Muscle of leg (tissue), 16 donors: ENCODE measurements at places on chromosomes 7 and 10. TPM values are rescaled to one million over a fixed set of nuclear protein-coding genes. Genes with fewer than 3 reads are reported as not detected.

GRCh38 chr10:48813291-48813690 is 126.3 kb downstream of the LRRC18 start:
- DNase-seq, result peak; percentile 90

GRCh38 chr10:7493996-7494395 is 83.2 kb upstream of the SFMBT2 start:
- no peak for DNase-seq

GRCh38 chr10:49398000-49398861 is 2.3 kb upstream of the DRGX start:
- peak; percentile 69 for DNase-seq

DNA sequence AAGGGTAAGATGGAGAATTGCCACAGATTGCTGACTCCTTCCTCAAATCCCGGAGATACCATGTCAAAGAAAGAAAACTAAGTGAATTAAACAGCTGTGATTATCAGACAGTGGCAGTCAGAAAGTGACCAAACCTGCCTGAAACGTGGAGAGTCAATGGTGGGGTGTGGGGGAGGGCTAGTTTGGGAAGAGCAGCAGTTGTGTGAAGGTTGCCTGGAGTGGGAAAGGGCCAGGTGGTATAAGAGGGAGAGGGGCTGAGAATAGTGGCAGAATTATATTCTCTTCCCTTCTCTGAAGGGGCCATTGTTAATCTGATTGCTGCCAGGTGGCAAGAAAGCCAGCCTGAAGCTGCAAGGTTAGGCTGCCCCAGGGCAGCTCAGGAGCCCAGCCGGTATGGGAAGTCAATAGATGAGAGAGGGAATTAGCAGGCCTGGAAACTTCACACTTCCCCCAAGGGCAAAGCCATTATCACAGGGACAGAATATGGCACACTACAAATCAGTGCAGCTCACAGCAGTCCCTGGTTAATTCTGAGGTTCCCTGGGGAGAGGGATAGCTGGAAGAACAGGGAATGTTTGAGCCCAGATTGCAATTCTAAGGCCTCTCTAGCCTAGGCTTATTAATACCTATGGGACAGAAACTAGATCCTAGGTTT is 83.9 kb upstream of the ITGB1 start:
- no peak for DNase-seq

GRCh38 chr7:325811-326210 is 35.8 kb downstream of the FOXL3 start:
- no peak for DNase-seq

Gene INPP5A
- 38.7 TPM for polyA plus RNA-seq

DNA sequence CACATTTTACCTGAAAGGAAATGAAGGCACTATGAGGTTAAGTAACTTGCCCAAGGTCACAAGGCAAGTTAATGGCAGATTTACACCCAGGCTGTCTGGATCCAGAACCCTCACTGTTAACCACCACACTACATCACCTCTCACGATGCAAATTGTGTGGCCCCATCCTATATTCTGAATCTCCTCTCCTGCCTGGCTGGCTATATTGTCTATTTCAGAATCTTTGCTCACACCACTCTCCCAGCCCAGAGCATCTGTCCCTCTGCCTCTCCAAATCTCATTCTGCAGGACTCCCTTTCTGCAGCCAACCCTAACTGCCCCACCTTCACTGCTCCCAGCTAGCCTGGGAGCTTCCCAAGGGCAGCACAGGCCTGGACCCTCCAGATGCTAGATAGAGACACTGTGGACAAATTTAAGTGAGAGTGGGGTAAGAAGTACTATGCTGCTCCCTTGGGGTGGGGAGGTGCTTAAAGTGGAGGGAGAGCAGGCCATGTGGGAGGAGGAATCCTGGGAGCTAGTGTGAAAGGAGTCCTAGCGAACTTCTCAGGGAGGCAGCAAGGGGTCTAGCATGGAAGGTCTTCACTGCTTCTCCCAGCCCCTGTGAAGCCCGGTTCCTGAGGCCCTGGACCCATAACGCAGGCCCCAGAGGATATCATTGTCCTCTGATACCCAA is 786 bp downstream of the CUEDC2 start:
- DNase-seq, result no peak

DNA sequence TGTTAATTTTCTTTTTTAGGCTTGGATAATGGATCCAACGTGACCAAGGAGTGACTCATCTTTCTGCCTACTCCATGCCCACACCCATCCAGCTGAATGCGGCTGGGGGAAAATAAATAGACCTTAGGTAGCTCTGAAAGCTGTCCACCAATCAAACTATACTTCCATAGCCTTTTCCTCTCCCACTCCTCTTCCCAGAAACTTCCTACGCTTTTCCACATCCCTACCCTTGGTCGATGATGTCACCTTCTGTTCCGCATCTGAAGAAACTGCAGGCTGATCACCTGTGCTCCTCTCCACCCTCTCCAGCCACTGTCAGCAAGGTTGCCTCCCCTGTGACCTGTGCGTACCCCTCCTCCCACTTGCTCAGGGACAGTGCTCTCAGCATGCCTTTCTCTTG is 359.8 kb upstream of the KLF6 start:
- no peak for DNase-seq

GRCh38 chr7:21094589-21094988 is 307.9 kb upstream of the SP8 start:
- no peak for DNase-seq

- no peak for DNase-seq
These were observed 495.4 kb downstream of the GFRA1 start for GRCh38 chr10:115777646-115778045.

DNA sequence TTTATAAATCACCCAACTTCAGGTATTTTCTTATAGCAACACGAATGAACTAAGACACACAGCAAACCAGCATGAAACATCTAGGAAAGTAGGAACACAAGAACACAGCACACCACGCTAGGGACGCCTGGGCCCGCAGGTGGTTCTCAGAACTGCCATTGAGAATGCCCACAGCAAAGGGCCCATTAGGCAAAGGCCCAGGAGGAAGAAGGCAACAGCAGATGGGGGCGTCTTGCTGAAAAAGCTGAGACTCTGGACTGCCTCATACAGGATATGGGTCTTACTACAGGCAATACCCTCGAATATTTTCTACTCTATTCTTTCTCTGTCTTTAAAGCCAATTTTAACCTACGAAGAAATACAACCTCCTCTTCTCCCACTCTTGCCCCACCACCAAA is 77.3 kb downstream of the PARD3 start:
- DNase-seq, result no peak

DNA sequence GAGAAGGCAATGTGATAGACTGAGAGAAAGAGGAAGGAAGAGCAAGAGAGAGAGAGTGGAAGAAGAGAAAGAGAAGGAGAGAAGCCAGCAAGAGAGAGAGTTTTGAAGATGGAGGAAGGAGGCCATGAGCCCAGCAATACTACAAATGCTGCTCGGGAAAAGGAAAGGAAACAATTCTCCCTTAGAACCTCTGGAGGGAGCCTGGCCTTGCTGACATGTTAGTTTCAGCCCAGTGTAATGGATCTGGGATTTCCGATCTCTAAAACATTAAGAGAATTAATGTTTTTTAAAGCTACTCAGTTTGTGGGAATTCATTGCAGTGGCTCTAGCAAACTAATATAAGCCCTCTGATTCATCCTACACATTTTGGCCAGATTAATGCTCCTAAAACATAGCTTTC is 206.8 kb upstream of the MTPN start:
- peak; percentile 49 for DNase-seq

- no peak for DNase-seq
These were observed 252.6 kb upstream of the IGFBP3 start for GRCh38 chr7:46173476-46174195.

- no peak for DNase-seq
These were observed 118.8 kb downstream of the RELN start for GRCh38 chr7:103870664-103871063.

- peak; percentile 37 for DNase-seq
These were observed 34.7 kb upstream of the KMT2E start for GRCh38 chr7:104979167-104979841.

Gene HACD1
- polyA plus RNA-seq, result 119 TPM

DNA sequence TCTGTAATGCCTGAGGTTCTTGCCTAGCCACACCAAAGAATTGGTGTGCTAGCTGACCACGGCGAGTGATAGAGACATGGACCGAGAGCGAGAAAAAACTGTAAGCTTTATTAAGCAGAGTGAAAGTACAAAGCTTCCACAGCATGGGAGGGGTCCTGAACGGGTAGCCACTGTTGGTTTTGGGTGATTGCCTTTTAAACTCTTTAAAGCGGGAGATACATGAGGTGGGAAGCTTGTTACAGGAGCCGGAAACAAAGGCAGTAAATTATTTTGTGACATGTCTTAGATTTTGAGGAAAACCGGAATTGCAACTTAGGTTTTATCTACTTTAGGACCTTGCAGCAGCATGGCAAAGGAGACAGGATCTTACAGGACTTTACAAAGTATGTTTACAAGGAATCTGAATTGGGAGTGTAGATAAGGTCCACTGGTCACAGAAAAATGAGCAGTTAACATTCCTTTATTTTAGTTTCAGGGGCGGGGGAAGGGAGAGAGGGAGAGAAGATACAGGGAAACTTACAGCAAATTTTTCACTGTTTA is 252.7 kb upstream of the MBL2 start:
- peak; percentile 22 for DNase-seq

Gene NHLRC2
- polyA plus RNA-seq, result 9.6 TPM

DNA sequence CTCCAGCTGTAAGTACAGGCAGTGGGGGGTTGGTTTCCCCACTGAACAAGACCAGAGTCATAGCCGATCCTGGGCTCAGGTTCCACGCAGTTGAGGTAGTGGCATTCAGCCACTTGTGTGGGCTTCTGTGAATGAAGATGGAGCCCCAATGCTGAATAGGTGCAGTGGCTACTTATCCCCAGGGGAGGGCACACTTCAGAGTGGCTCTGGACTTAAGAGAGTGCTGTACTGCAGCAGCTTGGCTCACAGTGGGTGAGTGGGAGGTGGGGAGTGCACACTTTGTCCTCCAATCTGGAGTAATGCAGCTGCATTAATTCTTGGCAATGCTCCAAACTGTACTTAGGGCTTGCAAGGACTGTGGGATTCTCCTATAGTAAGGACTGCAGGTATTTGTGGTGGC is 81.9 kb downstream of the BUB3 start:
- DNase-seq, result peak; percentile 6

DNA sequence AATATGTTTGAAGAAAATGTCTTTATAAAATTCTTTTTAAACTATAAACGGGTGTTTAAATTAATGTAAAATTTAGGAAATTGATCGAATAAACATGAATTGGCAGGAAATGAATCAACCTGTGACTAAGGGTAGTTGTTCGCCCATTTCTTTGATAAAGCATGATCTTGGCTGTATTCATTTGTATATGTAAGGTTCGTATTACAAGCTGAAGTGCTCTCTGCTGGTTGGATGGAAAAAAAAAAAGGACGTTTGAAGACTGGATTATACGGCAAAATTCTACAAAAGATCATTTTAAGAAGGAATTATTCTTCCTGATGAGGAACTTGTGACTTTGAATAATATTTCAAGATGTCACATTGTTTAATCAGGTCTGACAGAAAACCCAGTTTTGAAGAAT is 185.4 kb upstream of the ANK3 start:
- no peak for DNase-seq

DNA sequence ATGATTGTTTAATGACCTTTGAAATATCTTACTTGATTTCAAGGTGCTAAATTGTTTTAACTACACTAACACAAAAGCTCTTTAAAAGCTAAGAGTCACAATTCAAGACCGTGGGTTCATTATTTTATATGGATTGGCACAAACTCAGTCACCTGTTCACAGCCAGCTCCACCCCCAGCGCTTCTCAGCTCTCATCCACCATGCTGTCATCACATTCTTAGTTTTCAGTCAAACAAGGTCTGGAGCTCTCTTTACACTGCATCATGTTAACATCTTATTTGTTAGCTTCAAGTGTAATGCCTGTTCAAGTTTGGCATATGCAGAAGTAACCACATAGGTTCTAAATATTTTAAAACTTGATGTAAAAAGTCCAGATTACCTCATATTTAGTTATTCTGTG is 180.9 kb upstream of the LRRTM3 start:
- DNase-seq, result no peak

- peak; percentile 78 for DNase-seq
These were observed 16.2 kb upstream of the BLNK start for GRCh38 chr10:96287392-96288105.

GRCh38 chr7:131235489-131236317 is 92.0 kb upstream of the MKLN1 start:
- DNase-seq, result peak; percentile 28

Gene TEX36
- not detected for polyA plus RNA-seq

Gene NPSR1
- 2.3 TPM for polyA plus RNA-seq

Gene KIAA1549
- 12.0 TPM for polyA plus RNA-seq

- DNase-seq, result no peak
These were observed 225.9 kb downstream of the HDAC9 start for GRCh38 chr7:18721429-18721828.

- DNase-seq, result no peak
These were observed 86.0 kb upstream of the PFKP start for GRCh38 chr10:2981361-2981801.

- DNase-seq, result no peak
These were observed 98.0 kb upstream of the ELMO1 start for GRCh38 chr7:37546677-37547076.

- no peak for DNase-seq
These were observed 3.1 kb downstream of the HNRNPA2B1 start for GRCh38 chr7:26197153-26198115.

DNA sequence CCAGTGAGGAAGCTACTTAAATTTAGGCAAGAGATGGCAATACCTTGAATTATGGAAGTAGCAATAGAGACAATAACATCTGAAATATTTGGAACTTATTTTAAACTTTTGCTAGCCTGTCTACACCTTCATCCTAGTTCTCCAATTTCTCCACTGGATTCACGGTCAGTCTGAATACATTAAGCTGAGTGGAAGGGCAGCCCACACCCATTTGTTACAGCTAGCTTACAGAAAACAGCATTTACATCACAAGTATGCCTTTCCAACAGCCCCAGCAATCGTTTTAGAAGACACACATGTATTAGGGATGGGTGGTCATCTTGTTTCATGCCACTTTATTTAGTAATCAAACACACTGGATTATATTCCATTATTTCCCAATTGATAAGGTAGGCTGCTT is 16.7 kb downstream of the EPC1 start:
- DNase-seq, result no peak

DNA sequence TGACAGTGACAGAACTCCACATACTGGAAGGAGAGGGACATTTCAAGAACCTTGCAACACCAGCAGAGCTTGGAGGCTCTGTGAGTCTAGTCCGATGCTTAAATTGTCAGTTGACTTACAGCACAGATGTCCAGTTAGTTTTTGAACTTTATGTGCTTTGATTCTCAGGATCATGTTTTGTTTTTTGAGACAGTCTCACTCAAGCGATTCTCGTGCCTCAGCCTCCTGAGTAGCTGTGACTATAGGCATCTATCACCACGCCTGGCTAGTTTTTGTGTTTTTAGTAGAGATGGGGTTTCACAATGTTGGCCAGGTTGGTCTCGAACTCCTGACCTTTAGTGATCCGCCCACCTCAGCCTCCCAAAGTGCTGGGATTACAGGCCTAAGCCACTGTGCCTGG is 31.8 kb upstream of the STEAP4 start:
- DNase-seq, result no peak

DNA sequence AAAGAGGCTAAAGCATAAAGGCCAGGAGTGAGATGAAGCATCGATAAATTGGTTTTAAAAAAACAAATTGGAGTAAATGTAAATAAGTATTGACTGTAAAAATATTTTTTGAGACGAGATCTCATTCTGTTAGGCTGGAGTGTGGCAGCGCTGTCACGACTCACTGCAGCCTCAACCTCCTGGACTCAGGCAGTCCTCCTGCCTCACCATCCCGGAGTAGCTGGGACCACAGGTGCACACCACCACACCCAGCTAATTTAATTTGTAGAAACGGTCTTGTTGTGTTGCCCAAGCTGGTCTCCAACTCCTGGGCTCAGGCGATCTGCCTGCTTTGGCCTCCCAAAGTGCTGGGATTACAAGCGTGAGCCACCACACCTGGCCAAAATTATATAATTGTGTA is 17.8 kb downstream of the HNRNPA2B1 start:
- no peak for DNase-seq

Gene TMEM178B
- polyA plus RNA-seq, result 0.54 TPM

Gene MBL2
- polyA plus RNA-seq, result 0.06 TPM
